Ammon's horn (tissue), 1 donor: ENCODE measurements at places on chromosomes 11 and 22.

DNA sequence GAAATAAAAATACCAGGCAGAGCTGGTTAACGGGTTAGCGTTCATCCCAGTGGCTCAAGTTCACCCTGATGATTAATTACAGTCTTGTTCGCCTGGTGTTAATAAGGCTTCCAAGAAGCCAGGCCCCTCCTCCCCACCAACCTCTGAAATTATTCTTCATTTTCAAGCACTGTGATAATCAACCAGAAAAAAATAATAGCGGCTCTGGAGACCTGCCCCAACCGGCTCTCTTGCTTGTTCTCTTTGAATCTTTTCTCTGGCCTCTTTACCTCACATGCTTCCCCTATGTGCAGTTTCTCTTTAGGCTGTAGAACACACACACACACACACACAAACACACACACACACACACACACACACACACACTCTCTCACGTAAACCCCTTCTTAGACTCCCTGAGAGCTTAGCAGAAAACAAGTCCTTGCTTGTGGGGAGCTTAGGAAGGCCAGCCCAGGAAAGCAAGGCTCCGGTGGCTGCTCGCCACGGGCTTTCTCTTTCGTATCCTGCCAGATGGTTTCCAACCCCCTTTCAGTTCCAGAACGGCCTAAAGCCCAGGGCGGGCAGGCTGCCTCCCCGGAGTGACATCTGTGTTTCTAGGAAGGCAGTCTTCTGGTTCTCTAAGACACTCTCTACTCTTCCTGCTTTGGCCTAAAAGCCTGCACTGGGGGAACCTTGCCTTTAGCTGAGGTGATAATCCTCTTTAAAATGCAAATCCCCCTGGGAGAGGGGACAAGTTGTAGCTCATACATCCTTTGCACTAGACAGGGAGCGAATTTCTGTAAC, 106.4 kb upstream of the SESN3 start:
- peak; percentile 81 for DNase-seq

GRCh38 chr11:2799881-2800654, 85.5 kb downstream of the CDKN1C start:
- no peak for DNase-seq

- DNase-seq = no peak
Observed at GRCh38 chr22:17260950-17261349, 41.7 kb upstream of the ADA2 start.

DNA sequence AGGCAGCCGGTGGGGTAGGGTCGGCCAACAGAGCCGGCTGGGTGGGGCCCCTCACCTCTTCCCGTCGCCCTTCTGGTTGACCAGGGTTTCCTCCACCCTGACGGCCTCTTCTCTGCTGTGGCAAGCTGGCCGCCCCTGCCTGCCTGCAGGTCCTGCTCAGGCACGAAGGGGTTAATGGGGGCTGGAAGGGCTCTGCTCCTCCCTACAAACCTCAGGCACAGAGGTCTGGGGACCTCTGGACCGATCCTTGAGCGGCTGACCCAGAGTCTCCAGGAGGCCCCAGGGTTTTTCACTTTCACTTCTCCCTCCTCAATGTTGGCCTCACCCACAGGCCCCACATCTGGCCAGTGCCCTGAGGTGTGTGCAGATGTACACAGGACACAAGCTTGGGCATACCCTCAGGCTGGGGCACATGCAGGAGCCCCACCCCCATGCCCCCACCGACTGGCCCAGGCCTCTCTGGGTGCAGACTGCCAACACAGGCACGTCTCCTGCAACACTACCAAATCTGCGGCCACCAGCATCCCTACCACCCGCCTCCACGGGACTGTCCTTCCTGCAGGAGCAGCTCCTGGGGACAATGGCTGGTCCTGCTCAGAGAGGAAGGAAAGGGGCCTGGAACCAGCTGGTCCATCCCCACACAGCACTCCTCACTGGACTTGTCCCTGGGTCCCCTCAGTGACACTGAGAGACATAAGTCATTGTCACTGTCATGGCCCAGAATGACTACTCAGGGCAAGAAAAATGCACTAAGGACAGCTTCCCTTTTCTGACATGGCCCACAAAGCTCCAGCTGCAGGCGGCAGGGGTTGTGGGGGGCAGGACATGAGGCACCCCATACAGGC, 3.2 kb upstream of the TBX1 start:
- DNase-seq = no peak

DNA sequence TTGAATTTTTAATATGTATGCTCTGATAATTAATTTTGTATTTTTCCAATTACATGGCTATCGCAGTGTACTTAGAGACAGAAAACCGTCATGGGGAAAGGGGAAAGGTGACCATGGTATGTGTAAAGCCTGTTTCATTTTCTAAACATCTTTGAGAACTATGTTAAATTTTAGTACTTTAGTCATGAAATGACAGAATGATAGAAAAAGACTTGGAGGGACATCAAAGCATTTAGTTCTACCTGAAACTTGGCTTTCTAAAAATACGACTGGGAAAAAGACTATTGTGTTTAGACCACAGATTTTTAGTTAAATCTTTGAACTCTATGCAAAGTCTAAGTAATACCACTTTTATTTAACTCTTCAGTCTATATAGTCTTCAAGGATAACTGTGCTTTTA, 54.1 kb downstream of the MAML2 start:
- DNase-seq = no peak

DNA sequence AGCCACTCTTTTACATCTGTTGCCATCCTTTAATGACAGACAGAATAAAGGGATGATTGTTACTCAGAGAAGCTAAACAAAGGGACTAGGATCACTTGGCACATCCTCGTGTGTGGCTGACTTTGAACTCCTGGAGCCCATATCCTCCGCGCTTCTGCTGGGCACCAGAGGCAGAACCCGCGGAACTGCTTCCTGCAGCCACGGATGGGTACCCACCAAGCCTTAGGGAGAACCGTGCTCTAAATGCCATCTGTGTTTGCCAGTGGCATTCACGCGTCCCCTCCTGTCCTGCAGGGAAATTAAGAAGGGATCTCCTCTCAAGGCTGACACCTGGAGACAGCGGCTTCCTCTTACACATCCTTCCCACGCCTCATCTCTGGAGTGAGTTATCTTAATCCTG, 294.4 kb downstream of the NTM start:
- peak; percentile 79 for DNase-seq

DNA sequence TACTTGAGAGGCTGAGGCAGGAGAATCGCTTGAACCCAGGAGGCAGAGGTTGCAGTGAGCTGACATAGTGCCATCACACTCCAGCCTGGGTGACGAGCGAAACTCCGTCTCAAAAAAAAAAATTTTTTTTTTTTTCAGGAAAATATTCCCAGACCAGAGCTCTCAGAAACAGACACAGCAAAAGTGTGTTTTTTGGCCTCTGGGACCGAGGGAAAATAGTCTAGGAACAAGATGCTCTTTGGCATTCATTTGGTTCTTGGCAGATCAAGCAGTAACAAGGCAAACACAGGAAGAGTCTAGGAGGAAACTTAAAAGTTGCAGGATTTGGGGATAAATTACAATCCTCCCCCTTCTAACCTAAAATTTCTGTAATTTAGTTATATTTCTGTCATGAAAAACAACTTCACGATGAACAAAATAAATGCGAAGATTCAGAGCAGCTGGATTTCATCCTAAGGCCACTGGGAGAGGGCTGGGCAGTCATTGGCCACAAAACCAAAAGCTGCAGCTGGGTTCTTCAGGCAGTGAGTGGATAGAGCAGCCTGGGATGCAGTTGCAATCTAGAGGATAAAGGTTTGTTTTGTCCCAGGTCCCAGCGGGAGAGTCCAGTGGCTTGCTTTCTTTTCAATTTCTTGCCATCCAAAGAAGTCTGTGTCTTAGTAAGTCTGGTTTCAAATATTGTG, 19.7 kb downstream of the ATG16L2 start:
- peak; percentile 54 for DNase-seq

DNA sequence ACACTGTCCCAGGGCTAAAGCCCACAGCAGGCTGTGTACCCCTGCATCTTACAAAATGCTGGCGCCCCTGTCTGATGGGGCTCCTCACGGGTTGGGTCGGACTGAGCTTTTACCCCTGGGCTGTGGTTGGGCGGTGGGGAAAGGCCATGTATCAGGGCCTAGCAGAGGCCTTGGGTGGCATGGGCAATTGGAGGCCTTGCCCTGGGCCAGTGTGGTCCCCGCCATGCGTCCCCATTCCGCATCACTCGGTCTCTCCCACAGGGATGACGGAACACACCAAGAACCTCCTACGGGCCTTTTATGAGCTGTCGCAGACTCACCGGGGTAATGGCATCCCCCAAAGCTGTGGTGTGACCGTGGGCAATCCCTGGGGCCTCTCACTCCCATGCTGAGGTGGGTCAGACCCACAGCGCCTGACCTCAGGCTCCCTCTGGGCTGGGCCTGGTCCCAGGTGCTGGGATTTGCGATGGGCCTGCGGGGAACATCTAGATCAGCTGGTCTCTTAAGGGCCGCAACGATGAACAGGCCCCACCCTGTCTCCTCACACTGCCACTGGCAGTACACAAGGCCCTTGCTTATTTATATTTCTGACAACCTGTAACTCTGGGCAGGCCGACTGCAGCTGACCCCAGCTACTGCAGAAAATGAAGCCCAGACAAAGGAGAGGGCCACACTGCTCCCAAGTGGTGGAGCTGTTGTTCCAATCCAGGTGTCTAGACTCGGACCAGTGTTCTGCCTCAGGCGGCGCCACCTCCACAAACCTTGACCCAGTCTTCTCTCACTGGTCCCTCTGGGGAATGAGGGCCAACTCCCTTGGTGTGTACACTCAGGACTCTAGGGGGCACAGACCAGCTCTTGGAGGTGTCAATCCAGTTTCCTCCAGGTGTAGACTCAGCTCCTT, 12.3 kb downstream of the SLC16A8 start:
- no peak for DNase-seq

DNA sequence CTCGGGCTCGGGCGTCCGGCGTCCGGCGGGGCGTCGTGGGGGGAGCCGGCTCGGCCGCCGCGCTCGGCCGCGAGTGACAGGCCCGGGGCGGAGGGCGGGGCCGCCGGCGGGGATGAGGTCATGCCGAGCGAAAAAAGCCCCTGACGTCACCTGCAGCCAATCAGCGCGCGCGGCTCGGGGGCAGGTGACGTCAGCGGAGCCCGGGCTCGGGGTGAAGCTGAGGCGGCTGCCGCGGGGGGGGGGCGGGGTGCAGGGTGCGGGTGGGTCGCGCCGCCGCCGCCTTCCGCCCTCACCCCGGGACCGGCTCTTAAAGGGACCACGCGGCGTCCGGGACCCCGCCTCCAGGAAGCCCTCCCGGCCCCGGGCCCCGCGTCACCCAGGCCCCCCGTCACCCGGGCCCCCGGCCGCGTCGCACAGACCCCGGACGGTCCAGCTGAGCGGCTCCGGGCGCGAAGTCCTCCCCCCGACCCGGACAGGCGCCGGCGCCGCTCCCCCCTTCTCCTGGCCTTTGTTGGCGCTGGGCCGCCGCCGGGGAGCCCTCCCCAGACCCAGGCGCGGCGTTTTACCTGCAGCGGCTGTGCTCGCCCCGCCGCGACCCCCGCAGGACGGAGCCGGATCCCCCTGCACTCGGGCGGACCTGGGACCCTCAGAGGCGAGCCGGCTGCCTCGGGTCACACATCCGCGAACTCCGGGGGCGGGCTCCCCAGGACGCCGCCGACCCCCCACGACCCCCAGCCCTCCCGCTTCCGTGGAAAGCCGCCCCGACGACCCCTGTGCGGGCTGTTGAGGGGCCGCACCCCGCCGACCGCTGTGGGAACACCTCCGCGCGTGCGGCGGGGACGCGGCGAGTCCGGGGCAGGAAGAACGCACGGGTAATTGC, at the start of gene DUSP8:
DUSP8 (minus strand) TSS at position 75 of the 880 bp plus-strand sequence. CDS start 6,445 bp downstream, outside the sequence.
- peak; percentile 93 for DNase-seq

- peak; percentile 46 for DNase-seq
Observed at GRCh38 chr22:35539910-35540594, 579 bp upstream of the RASD2 start.

GRCh38 chr11:45896422-45896984, 10.6 kb downstream of the FREY1 start:
- DNase-seq = peak; percentile 46

- no peak for DNase-seq
Observed at GRCh38 chr11:13009921-13010748, 1.0 kb downstream of the RASSF10 start.

DNA sequence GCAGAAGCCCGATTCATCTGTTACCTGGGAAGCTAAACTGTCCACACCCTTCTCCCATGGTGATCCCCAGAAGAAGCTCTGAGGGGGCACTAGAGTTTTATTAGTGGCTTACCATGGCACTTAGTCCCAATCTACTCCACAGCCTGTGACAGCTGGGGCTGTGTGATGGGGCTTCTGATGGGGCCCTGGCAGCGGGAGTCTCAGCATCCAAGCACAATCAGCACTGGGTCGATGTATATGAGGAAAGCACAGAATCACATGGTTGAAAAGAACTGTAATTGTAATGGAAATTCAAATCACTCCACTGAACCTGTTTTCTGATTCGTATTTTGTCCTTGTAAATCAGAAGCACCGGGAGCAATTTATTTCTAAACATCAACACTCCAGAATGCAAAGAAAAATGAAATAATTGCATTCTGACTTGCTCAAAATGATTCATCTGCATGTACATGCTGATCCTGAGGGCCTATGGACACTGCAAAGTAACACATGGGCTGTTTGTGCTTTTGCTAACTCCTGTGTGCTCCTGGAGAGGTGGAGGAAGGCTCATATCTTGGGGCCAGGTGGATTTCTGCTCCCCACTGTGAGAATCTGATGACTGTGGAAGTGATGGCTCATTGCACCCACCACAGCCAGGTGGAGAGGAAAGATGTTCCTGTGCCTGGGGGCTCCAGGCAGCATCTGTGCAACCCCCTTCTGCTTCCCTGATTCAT, 203.0 kb downstream of the KIRREL3 start:
- no peak for DNase-seq

DNA sequence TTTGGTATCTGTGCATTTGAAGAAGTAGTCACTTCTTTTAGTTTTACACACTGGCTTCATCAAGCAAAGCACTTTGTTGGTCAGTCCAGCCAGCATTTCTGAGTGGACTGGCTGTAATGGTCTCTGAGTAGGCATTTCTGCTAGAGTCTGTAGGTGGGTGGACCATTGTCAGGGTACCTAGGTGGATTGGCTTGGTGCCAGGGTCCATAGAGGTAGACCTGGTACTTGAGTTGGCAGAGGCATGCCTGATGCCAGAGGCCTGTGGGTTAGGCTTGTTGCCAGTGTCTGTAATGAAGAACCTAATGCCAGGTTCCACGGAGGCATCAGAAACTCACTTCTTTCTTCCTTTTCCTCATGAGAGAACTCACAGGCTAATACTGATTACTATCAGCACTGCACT, 157.9 kb upstream of the C11orf87 start:
- no peak for DNase-seq

GRCh38 chr11:15667127-15667725, 552.5 kb downstream of the INSC start:
- no peak for DNase-seq

GRCh38 chr11:113137713-113138529, 176.5 kb upstream of the TTC12 start:
- DNase-seq = peak; percentile 61
